Ureter (tissue), 1 donor: ENCODE measurements at places on chromosomes 3 and 15.

GRCh38 chr15:43212299-43212698 lies 8.5 kb downstream of the EPB42 start:
- DNase-seq, result no peak

DNA sequence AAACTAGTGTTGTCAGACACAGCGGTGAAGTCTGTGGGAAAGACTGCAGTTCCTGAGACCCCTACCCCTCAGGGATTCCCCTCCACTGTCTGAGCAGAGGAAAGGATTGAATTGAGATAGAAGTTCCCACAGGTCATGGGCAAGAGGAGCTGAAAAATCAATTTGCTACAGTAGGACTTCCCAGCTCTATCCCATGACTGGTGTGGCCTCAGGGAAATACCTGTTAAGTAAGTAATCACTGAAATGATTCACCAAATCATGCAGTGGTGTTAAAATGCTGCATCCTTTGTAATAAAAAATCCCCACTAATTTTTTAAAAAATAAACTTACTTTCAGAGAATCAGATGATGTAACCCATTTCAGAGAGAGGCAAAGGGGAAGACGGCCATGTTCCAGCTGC lies 45.0 kb upstream of the SPRED1 start:
- DNase-seq, result no peak

- no peak for DNase-seq
Observed at GRCh38 chr15:77251662-77252061, 168.2 kb downstream of the PEAK1 start.

DNA sequence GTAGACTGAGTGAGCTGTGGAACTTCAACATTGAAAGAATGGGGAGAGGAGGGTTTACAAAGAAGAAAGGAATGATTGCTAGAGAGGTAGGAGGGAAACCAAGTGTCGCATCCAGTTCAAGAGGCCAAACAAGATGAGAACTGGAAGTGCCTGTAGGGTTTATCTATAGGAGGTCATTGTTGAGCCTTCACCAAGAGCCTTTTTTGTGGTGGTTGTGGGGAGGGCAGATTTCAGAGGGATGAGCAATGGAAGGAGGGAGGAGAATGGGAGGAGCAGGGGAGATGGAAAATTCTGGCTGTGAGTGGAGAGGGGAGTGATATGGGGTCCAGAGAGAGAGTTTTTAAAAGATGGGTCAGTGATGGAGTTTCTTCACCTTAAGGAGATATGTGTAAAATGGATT lies 8.5 kb downstream of the PDIA5 start:
- no peak for DNase-seq

DNA sequence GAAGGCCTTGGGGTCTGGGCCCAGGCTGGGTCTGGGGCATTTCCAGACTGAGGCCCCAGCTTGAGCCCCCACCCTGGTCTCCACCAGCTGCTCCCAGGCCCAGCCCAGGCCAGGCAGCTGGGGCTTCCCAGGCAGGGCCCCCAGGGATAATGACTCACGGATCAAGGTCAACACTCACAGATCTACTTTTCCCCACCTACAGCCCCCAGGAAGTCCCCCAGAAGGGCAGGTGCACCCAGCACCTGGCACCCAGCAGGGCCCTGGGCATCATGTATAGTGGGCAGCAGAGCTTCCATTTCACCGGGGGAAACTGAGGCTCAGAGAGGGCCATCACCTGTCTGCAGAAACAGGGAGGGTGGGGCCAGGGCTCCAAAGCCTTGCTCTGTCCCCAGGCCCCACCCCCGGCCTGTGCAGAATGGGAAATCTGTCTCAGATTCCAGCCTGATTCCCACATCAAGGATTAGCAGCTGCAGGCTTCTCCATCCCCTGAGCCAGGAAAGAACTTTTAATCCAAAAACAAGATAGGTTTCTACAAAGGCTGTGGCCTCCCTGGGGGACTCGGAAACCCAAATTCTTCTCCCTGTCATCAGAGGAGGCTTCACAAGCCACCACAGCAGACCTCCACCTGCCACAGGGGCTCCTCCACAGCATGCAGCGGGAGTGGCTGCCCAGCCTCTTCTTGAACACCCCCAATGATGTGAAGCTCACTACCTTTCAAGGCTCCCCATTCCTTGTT lies 49.8 kb downstream of the IQSEC1 start:
- no peak for DNase-seq

GRCh38 chr3:33030246-33030645 lies 66.7 kb downstream of the GLB1 start:
- no peak for DNase-seq

DNA sequence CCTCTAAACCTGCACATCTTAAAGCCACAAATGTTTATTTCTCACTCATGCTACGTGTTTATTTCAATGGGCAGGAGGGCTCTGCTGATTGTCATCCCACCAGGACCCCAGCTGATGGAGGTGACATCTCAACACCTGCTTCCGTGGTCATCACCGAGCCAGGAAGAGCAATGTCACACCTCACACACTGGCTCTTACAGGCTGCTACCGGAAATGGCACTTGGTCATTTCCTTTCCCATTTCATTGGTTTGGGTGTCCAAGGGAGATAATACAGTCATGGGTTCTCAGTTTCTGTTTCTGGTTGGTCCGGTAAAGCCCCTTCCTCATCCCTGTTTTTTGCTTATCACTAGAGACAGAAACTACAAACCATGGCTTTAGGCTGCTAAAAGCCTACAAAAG lies 41.9 kb downstream of the ABHD2 start:
- no peak for DNase-seq
